ENCODE measurements at places on chromosomes 12 and 14.

GRCh38 chr12:53735556-53735955, 8.3 kb upstream of the CALCOCO1 start:
- no peak for DNase-seq

GRCh38 chr14:29637411-29637810, 290.2 kb downstream of the PRKD1 start:
- DNase-seq, result no peak

DNA sequence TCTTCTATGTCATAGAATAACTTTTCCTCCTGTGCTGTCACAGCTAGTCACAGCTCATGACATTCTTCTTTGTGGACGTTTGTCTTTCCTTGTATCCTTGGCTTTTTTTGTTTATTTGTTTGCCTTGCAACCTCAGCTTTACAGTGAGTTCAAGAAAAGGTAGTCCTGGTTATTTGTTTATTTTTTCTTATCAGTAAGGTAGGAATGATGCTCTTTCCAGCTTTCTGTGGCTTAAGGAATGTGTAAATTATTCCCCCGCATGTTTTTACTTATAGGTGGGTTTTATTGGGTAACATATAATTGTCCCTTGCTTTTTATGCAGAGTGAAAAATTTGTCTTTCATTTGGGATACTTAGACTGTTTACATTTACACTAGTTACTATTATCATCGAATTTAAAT, 1673.6 kb upstream of the FLRT2 start:
- no peak for DNase-seq

- no peak for DNase-seq
These were observed 72.2 kb downstream of the SPTB start for GRCh38 chr14:64807551-64807950.

DNA sequence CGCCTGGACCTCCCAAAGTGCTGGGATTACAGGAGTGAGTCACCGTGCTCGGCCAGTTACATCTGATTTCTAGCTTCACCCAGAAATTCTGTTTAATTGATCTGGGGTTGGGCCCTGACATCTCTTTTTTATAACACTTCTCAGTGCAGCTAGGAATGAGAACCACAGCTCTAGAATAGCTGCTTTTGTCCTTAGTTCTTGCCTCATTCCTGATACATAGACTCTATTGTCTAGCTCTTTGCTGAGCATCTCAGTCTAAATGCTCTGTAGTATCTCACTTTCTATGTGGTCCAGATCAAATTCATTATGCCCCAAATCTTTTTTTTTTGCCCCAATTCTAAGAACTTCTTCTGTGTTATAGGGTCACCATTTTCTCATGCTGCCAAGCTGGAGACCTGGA, 29.9 kb upstream of the FUT8 start:
- no peak for DNase-seq

DNA sequence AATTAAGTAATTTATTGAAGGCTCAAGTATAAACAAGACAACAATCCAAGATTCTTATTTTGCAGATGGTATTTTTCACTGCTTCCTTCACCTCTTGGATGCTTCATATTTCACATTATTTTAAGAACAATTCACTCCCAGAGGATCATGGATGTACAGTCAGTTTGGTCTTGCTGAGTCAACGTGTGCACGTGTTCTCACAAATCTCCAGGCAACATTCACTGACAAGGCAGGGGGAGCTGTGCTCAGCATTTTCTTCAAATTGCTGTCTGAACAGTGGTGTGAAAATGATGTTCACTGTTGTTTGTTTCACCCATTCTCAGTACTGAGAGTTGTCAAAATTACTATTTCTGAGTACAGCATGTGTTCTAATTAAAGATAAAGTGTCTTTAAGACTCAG, 118.3 kb upstream of the SLC38A4 start:
- DNase-seq, result no peak

DNA sequence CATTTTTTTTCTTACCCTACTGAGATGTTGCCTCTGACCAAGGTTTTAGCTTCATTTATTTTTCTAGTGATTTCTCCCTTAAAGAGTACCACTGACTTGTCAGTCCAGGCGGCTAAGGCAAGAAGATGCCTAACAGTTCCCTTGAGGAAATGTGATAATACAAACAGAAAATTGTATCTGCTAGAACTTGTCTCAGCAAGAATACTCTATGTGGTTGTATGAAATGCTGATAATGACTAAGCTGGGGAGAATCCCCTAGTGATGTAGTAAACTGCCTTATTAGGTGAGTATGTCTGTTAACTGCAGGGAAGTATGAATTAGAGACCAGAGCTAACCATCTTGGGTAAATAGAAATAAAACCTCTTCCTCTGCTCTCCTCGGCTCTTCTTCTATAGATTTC, 6.7 kb downstream of the C12orf54 start:
- no peak for DNase-seq

DNA sequence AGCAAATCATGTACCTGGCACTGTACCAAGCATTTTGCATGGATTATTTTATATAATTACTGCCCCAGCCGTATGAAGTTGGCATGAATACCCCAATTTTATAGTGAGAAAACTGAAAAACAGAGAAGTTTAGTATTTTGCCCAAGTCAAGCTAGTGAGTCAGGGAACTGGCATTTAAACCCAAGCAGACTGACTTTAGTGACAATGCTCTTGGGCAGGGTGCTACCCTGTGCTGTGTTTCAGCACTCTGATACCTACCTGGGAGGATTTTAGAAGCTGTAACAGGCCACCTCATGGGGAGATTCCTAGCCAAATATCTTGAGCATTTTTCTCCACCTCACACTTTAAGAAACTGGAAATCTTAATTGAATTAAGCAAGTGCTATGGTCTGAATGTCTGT, 98.1 kb upstream of the MAX start:
- DNase-seq, result no peak

Measured in stimulated activated CD8-positive, alpha-beta memory T cell treated with anti-CD3 and anti-CD28 coated beads, Interleukin-4, amount 100 ng/mL, for 48 hours (primary cell).